ENCODE measurements at places on chromosomes 3 and 15. TPM values are rescaled to one million over a fixed set of nuclear protein-coding genes. Genes with fewer than 3 reads are reported as not detected.
A peak's percentile ranks its signal among the peaks of the same experiment; 100 is the strongest.

- no peak for DNase-seq
Observed at GRCh38 chr3:65318231-65318630, 630.4 kb upstream of the ADAMTS9 start.

Gene PPCDC
- total RNA-seq: 5.9 TPM

GRCh38 chr3:151859233-151859673 is 14.2 kb upstream of the SUCNR1 start:
- DNase-seq: no peak

DNA sequence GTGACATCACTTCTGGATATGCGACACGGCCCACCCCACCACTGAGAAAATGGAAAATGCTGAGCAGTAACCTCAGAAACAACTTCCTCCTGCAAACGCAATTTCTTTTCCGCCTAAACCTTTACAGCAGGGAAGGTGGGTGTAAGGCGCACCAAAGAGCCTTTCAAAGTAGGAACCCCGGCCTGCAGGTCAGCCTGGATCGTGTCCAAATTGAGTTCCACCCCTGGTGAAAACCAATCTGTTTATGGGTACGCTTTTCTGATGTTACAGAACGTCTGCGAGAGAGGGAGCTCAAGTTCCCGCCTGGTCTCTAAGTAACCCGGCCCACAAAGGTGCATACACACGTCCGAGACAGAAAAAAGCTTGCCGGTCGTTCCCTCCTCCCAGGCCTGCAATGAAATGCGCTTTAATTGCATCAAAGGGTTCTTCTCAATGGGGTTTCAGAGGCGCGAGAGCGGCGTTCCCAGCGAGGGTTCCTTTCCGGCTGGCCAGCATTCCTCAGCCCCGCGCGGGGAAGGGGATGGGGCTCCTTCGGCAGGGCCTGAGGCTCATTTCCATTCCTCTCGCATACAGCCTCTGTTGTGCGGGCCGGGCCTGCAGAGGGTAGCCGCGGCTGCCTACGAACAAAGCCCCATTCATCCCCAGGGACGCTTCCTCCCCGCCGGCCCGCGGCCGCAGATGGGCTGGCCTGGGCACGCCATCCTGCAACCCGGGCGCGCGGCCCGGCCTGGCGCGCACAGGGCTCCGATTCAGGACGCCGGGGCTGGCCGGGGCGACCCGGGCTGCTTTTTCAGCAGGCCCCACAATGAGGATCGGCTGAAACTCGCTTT is 138.1 kb downstream of the TMCO5A start:
- peak; percentile 75 for DNase-seq

Gene C3orf49
- total RNA-seq: not detected

- DNase-seq: peak; percentile 24
Observed at GRCh38 chr3:24242012-24242698, 252.5 kb downstream of the THRB start.

- no peak for DNase-seq
Observed at GRCh38 chr15:86855307-86856291, 775.9 kb downstream of the AGBL1 start.

DNA sequence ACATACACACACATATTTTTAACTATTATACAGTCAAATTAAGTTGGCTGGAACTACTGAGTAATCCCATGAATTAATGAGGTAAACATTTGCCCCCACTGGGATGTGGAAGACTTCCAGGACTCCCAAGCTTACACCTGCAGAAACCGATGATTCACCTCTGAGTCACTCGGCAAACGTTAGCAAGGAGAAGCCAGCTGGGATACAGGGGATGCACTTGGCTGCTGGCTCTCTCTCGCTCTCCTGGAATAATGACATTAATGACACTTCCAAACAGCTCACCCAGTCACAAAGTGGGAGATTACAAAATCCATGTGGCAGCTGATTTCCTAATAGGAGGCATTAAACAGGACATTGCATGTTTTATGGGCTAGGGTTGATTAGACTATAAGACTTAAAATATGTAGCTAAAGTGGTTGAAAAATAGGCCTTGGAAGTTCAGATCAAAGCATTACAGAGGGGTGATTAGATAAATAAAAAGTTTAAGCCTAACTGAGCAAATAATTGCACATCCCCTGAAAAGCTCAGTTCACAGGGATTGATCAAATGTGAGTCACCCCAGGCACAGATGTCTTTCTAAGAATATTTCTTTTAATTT is 500.9 kb downstream of the SOX2 start:
- peak; percentile 20 for DNase-seq

Gene AMIGO3
- 0.09 TPM for total RNA-seq

DNA sequence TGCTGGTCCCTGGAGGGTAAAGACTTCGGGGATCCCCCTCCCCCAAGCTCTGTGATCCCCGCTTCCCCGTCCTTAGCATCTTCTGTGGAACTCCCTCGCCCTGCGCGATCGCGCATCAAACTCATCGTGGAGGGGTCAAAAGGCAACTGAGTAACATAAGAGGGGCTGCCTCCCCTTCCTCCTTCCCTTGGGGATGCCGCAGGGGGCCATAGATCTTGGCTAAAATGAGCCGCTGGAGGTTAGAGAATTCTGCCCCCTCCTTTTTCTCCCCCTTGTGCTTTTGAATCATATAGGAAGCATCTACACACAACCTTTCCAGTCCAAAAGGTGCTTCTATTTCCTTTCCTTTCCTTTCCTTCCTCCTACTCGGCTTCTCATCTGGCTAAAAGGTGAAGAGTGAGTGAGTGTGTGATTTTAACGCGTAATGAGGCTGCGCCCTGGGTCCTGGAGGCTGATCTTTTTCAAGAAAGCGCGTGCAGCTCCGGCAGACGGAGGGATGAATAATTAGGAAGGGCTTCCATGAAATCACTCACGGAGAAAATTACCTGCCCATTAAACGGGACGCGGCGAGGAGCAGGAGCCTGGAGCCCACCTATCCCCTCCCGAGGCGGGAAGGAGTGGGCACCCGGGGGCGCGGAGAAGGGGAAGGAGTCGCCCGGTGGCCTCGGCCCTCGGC is 831 bp upstream of the ROBO2 start:
- DNase-seq: peak; percentile 17

GRCh38 chr3:108548304-108548703 is 37.9 kb upstream of the MYH15 start:
- DNase-seq: no peak

Gene CATSPER2
- 2.1 TPM for total RNA-seq

DNA sequence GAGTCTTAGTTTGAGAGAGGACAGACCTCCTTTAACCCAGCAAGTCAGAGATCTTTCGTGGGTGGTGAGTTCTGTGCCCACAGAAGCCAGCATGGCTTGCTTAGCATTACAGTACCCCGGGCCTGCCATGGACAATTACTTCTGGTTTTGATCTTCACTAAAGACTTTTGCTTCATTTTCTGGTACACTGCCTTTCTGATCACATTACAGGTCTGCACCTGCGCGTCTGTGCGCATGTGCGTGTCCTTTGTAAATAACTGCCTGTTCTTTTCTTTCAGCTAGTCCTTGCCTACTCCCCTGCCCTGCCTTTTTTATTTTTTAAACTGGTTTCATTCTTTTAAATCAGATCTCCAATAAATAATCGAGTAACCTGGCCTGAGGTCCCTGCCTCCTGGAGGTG is 57.1 kb upstream of the CMTM8 start:
- DNase-seq: no peak

Gene CCDC39
- total RNA-seq: not detected

DNA sequence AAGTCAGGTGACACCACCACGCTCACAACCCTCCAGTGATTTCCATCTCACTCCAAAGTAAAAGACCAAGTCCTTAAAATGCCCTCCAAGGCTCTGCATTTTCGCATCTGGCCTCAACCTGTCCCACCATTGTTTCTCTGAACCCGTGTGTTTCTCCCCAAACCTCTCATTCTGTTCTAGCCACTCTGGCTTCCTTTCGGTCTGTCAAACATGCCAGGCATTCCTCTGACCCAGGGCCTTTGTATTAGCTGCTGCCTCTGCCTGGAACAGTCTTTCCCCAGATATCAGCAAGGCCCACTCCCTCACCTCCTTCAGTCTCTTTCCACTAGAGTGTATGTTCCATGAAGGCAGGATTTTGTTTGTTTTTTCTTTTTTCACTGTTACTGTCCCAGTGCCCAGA is 16.0 kb downstream of the MAP2K5 start:
- no peak for DNase-seq

- no peak for DNase-seq
Observed at GRCh38 chr3:10389995-10390394, 69.1 kb upstream of the SEC13 start.

DNA sequence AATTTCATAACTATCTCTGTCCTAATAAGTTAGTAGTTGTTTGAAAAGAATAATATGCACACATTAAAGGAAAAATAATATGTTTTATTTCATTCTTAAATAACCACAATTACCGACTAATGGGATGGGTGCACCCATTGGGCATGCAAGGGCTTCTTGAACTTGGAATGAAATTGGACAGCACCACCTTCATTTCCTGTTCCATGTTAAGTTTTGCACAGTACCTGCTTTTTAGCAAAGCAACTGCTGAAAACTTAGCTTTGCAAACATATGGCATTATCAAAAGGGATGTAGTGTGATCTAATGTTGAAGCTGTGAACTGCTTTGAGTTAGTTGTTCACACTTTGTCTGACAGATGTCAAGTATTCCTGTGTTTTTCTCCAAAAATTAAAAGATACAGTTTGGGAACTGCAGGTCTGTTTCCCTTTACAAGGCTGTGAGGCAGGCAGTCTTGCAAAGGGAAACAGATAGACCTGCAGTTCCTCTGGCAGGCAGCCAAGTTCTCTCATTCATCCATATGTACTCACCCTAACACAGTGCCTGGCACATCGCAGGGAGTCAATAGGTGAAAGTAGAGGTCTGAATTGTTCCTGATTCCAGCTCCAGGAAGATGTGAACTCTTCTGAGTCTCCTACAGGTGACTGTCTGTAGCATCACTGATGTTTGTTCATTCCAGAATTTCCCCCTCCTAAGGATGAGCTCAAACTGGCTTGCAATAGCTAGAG is 64.3 kb upstream of the GOLGA8B start:
- DNase-seq: no peak

Gene HHLA2
- not detected for total RNA-seq

Gene TIMP4
- total RNA-seq: 54.5 TPM

Gene SERPINI1
- 4.2 TPM for total RNA-seq

Gene LRRIQ4
- total RNA-seq: 0.12 TPM

Measured in left cardiac atrium (tissue), 4 donors.